Stimulated activated CD8-positive, alpha-beta memory T cell treated with anti-CD3 and anti-CD28 coated beads, Interleukin-4, amount 100 ng/mL, for 1 hour (primary cell): ENCODE measurements at places on chromosomes 12 and 14.

DNA sequence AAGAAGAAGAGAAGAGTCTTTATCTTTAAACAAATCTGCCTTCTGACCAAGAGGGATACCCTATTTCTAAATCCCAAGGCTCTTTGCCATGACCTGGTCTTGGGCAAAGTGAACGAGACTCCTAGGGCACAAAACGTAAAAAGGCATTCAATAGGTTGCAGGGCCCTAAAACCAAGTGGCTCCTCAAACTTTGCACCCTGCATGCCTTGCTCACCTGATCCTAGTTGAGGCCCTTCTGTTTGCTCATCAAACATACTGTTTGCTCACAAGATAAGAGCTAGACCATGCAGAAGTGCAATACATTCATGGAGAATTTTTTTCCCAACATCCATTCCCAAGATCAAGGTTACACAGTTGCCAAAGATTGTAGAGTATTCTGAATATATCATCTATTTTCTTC lies 7.9 kb upstream of the PRH1 start:
- no peak for DNase-seq

- no peak for DNase-seq
Observed at GRCh38 chr12:87920139-87920538, 109.1 kb downstream of the C12orf50 start.

DNA sequence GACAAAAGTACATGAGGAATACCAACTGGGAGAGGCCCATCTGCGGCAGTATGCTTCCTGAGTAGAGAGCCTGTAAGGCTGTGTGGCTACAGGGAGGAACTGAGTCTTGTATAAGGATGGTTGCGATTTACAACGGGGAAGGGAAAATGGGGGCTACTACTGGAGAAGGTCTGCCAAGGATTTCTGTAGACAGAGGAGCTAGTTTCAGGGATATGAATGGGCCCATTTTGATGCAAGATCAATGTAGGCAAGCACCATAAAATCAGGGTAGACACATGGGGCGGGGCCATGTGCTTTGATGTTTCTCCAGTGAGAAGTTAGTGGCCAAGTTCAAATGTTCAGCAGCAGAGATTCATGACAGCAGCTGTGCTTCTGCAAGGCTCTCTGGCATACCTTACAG lies 149.4 kb downstream of the GPR65 start:
- no peak for DNase-seq

- no peak for DNase-seq
Observed at GRCh38 chr14:100651999-100652508, 64.8 kb upstream of the BEGAIN start.

- no peak for DNase-seq
Observed at GRCh38 chr12:10140001-10140400, 10.0 kb upstream of the CLEC7A start.

DNA sequence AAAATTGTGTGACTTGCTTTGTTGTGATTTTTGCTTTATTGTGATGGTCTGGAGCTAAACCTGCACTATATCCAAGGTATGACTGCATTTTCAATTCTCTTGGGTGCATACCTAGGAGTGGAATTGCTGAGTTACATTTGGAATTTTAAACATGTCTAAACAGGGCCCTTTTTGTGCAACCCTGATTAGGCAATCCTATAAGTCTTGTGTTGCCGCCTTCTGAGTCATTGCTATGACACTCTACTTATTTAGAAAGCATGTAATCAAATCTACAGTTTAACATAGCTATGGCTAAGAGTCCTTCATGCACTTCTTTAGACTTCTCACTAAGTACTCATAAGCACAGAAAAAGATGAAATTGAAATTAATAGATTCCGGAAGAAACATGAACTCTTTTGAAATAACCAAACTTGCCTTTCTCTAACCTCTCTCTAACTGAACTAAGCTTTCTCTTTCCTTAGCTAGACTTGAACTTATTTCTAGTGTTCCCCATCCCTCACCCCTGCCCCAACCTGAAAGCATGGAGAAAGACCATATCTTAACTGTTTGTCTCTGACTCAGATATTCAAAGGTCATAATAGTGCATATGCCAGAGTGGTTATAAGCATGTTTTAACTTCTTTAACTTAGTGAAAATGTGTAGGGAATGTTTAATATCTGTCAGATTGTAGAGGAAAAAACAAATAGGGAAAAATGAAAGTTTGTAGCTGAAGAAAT lies 203.0 kb downstream of the SNAPC1 start:
- DNase-seq: no peak

GRCh38 chr12:90938451-90938850 lies 16.5 kb downstream of the CCER1 start:
- no peak for DNase-seq

DNA sequence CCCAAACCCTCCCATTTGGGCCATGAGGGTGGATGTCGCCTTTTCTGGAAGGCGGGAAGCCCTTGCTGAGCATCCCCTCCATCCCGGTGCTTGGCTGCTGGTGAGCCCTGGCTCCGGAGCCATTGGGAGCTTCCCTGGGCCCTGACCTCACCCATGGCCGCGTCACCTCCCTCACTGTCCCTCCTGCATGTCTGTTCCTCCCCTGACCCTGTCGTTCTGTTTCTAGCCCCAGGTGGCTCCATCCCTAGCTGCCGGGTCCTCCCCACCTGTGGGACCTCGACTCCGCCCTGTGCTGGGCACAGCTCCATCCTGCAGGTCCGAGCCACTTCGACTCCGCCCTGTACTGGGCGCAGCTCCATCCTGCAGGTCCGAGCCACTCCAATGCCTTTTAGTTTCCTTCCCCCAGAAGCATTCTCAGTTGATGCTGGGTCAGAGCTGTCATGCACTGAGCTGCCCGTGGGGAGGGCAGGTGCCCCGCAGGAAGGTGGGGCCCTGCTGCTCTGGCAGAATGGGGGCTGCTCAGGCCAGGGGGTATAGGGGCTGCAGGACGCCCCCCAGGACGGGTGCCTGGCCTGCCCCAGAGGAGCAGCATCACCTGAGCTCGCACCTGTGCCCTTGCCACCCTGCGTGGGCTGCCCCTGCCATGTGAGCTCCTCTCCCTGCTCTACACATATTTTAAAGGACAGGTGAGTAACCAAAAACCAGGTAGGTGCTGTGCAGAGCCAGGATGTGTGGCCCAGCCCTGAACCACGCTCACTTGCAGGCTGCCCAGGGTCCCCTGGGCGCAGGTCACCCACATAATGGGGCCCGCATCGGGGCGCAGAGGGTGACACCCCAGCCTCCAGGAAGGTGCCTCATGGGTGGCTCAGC lies 19.0 kb downstream of the NOC4L start:
- DNase-seq: no peak
